ENCODE measurements at places on chromosomes 13 and 19. TPM values are rescaled to one million over a fixed set of nuclear protein-coding genes. Genes with fewer than 3 reads are reported as not detected.

The ZNF416 gene
- total RNA-seq, result 6.5 TPM

The MIA gene
- total RNA-seq, result 2.0 TPM

The LGALS4 gene
- not detected for total RNA-seq

DNA sequence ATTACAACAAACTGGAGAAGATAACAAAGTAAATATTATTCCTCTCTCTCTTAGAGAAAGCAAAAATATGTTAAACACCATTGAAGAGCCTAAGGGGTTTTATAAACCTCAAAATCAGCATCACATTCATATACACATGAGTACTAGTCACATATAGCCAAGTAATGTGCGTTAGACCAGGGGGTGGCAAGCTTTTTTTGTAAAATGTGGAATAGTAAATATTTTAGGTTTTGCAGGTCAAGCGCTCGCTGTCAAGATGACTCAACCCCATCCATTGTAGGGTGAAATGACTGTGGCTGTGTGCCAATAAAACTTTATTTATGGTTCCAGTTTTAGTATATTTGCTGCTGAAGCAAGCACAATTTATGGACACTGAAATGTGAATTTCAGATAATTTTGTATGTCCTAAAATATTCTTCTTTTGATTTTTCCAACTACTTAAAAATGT, 21.7 kb downstream of the RFX2 start:
- H3K27me3 ChIP-seq, result no peaks in the 10 kb centered on the region
- peaks cover 43% of the 10 kb centered on the region for H3K4me1 ChIP-seq
- no peak for DNase-seq
- no peak overlapping the region for H3K4me3 ChIP-seq
- no peaks in the 10 kb centered on the region for H3K36me3 ChIP-seq

DNA sequence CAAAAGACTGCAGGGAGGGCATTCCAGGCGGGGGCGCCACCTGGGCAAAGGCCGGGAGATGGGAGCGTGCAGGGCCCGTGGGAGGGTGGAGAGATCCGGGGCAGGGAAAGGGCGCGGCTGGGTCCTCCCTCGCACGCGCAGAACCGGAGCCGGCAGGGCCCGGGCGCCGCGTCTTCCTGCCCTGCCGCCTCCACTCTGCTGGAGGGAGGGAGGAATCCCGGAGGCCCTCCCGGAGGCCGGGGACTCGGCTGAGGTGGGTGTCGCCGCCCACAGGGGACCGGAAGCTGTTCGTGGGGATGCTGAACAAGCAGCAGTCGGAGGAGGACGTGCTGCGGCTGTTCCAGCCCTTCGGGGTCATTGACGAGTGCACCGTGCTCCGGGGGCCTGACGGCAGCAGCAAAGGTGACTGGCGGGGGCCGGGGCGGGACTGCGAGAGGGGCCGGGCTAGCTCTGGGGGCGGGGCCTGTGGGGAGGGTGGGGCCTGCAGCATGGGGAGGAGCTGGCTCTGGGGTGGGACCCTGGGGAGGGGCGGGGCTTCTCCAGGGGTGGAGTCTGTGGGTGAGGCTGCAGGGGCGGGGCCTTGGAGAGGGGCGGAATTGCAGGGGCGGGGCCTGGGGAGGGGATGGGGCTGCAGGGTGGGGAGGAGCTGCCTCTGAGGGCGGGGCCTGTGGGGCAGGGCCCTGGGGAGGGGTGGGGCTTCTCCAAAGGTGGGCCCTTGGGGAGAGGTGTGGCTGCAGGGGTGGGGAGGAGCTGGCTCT, 51.3 kb downstream of the CELF5 start:
- peak overlapping the region; percentile 73 for H3K4me3 ChIP-seq
- peaks cover 28% of the 10 kb centered on the region for H3K27me3 ChIP-seq

DNA sequence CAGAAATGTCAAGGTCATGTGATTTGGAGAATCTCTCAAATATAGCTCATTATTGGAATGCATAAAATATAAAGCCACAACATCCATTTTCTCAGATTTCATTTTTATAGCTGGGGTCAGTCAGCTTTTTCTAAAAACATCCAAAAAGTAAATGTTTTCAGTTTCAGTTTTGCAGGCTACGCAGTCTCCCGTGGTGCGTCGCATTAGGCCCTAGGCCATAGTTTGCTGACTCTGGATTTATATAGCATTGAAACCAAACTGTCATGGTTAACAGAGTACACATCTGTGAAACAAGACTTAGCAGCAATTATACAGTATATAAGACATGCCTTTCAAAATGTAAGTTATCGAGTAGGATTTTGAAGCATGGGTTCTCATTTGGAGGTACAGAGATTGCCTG, 140.0 kb downstream of the IRS2 start:
- peak overlapping the region; percentile 90 for H3K27ac ChIP-seq
- no peaks in the 10 kb centered on the region for H3K36me3 ChIP-seq
- no peak for DNase-seq
- H3K4me1 ChIP-seq, result peaks cover 37% of the 10 kb centered on the region

DNA sequence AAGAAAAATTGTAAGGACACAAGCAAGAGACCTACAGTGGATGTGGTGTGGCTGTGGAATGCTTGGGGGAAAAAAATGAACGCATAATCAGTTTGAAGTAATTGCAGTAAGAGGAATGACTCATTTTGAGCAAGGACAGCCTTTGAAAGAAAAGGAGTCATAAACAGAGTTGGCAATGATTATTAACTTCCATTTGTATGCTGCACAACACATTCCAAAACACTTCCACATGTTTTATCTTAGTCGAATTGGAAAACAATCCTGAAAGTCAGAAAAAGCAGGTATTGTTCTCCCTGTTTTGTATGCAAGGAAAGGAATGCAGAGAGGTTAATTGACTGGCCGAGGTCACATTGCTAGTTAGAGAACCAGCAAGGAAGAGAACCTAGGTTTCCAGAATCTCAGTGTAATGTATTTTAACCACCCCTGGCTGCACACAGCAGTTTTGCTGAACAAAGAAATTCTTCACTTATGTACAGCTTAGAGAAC, 630.0 kb upstream of the MIR17HG start:
- H3K27ac ChIP-seq, result no peak overlapping the region
- no peak overlapping the region for H3K4me3 ChIP-seq
- peaks cover 9% of the 10 kb centered on the region for H3K4me1 ChIP-seq
- no peak for DNase-seq

GRCh38 chr13:87536499-87536898, 134.7 kb upstream of the SLITRK5 start:
- no peaks in the 10 kb centered on the region for H3K36me3 ChIP-seq
- H3K4me3 ChIP-seq, result no peak overlapping the region
- H3K4me1 ChIP-seq, result no peaks in the 10 kb centered on the region
- no peak for DNase-seq

GRCh38 chr19:35202722-35203688, 25.5 kb downstream of the FAM187B start:
- DNase-seq, result no peak
- H3K27ac ChIP-seq, result no peak overlapping the region
- H3K27me3 ChIP-seq, result peaks cover 25% of the 10 kb centered on the region
- H3K4me1 ChIP-seq, result no peaks in the 10 kb centered on the region
- no peak overlapping the region for H3K4me3 ChIP-seq

GRCh38 chr13:79778741-79779460, 297.9 kb downstream of the NDFIP2 start:
- no peak overlapping the region for H3K27ac ChIP-seq
- peaks cover 59% of the 10 kb centered on the region for H3K4me1 ChIP-seq
- H3K27me3 ChIP-seq, result no peaks in the 10 kb centered on the region
- H3K4me3 ChIP-seq, result no peak overlapping the region

DNA sequence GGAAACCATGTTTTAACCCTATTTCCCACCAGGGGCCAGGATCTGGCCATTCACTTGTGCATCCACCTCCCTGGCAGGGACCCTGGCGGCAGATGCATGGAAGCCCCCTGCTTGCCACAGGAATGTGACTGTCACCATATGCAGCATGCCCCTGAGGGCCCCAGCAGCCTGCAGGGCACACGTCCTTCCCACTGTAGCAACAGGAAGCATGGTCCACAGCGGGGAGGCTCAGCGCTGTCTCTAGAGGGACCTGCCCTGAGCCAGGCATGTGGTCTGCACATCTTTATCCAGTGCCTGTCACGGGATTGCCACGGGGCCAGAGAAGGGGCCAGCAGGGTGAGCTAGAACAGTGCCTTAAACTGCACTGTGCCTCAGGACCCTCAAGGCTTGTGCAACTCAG, 34.9 kb upstream of the MCF2L start:
- H3K27me3 ChIP-seq, result peaks cover 19% of the 10 kb centered on the region
- H3K27ac ChIP-seq, result no peak overlapping the region
- peaks cover 13% of the 10 kb centered on the region for H3K4me1 ChIP-seq

GRCh38 chr13:108214441-108215271, 680 bp downstream of the LIG4 start:
- H3K27me3 ChIP-seq, result no peaks in the 10 kb centered on the region
- peaks cover 15% of the 10 kb centered on the region for H3K36me3 ChIP-seq
- peak overlapping the region; percentile 8 for H3K27ac ChIP-seq
- H3K4me1 ChIP-seq, result peaks cover 36% of the 10 kb centered on the region
- H3K4me3 ChIP-seq, result peak overlapping the region; percentile 93

DNA sequence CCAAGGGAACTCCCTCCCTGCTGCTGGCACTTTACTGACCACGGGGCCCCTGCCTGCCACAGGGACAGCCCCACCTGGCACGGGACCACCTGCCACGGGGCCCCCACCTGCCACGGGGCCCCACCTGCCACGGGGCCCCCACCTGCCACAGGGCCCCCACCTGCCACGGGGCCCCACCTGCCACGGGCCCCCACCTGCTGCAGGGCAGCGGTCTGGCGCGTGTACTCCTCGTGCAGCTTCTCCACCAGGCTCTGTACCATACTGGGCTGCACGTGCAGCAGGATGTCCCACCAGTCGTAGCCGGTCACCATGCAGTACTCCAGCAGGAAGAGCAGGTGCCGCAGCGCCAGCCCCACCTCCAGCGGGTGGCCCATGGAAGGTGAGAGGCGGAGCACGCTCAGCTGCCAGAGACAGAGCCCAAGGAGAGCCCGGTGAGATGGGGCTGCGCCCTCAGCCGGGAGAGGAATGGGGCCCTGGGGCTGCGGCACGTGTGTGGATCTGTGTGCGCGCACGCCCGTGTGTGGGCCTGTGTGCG, 16.1 kb downstream of the MED16 start:
- H3K36me3 ChIP-seq, result peaks cover 20% of the 10 kb centered on the region
- H3K27ac ChIP-seq, result no peak overlapping the region
- no peak for DNase-seq
- no peaks in the 10 kb centered on the region for H3K27me3 ChIP-seq

DNA sequence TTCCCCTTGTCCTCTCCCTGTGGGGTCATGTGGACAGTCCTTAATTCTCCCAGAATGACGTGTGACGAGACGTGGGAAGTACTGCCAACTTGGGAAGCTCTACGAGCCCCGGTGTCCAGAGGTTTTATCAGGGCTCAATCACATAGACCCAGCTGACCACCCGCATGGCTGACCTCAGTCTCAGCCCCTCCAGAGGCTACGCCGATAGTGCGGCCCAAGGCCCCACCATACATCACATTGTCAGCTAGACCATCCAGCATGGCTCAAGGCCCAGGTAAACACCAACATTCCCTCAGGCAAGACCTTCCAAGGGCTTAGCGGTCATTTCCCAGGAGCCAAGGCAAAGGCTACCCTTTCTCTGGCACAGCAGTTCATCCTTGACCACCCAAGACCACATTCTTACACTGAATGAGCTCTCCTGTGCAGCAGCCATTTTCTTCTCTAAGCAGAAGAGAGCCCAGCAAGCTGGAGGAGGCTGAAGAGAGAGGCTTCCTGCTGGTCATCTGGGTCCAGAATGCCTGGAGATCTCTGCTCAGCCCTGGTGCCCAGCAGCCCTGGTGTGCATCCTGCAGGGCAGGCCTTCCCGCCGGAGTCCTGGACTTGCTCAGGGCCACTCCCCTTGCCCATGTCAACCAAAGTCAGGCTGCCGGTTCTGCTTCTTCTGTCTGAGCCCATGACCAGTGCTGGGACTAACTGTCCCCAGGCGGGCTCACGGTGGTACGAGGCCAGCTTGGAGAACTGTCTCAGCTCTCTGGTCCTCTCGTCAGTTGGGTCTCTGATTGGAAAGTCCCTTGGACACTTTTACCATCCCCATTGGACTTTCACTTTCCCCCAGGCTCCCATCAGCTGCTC, 7.9 kb upstream of the F10 start:
- H3K4me3 ChIP-seq, result no peak overlapping the region
- H3K27ac ChIP-seq, result no peak overlapping the region
- H3K36me3 ChIP-seq, result no peaks in the 10 kb centered on the region
- peak; percentile 73 for DNase-seq

GRCh38 chr13:71067165-71067815, 799.7 kb downstream of the DACH1 start:
- no peak for DNase-seq
- H3K4me1 ChIP-seq, result no peaks in the 10 kb centered on the region
- H3K4me3 ChIP-seq, result no peak overlapping the region
- no peak overlapping the region for H3K27ac ChIP-seq
